ENCODE measurements at places on chromosomes 4 and X.

- DNase-seq = peak; percentile 46
These were observed 691 bp upstream of the USP46 start for GRCh38 chr4:52659722-52660261.

- DNase-seq = no peak
These were observed 85.1 kb downstream of the PDLIM5 start for GRCh38 chr4:94536649-94537469.

- no peak for DNase-seq
These were observed 56.1 kb downstream of the TRIML2 start for GRCh38 chr4:188053302-188053701.

GRCh38 chr4:2064276-2064991 is 5.3 kb downstream of the NAT8L start:
- no peak for DNase-seq

DNA sequence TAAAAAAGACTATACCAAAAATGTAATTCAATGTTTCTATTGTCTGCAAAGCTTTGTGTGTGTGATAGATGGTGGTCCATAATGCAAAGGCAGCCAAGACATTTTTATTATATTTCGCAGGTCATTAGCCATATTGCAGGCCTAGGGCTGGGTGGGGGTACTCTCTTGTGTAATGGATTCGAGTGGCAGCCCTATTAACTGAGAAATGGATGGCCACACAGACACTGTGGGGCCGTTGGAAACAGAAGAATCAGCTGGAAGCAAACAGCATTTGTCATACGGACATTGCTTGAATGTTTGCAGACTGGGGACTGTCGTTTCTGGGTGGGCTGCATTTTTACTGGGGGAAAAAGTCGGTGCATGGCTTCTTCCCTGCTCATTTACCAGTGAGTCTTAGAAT is 101.4 kb downstream of the GPR143 start:
- DNase-seq = no peak

DNA sequence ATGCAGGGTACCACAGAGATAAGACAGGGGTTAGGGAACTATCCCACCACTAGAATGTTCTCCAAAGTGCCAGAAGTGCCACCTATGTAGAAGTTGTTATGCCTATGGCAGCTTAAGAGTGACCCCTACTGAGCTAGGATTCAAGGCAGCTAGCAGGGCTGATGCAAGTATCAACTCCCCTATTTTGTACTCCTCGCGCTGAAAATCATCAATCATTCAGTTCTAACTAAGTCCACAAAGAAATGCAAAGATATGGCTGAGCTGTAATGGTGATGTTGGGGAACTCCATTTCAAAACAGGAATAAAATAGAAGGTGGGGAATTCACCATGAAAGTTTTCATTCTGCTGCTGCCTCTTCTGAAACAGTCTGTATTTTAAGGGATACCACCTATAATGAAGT is 13.8 kb downstream of the ACSL4 start:
- no peak for DNase-seq

- no peak for DNase-seq
These were observed 205.8 kb upstream of the MAMLD1 start for GRCh38 chrX:150157291-150157690.
